ENCODE measurements at places on chromosomes 1 and 21. TPM values are rescaled to one million over a fixed set of nuclear protein-coding genes. Genes with fewer than 3 reads are reported as not detected.

DNA sequence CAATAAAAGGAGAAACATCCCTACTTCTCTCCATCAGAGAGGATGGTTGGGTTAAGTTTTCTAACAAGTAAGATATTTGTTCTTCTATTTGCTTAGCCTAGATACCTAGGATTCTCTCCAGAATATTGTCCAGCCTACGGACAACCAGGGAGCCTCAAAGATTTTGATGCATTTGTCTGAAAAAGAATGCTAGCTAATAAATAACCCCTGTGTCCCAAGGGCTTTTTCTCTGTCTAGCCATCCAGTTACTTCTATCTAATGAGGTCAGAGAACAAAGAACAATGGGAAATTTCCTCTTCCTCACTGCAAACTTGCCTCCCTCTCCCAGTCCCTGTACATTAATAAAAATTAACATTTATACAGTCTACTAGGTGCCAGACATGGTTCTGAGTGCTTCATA, 810 bp downstream of the RGS5 start:
- peak overlapping the region; percentile 69 for H3K4me3 ChIP-seq
- H3K27ac ChIP-seq = peak overlapping the region; percentile 89
- H3K4me1 ChIP-seq = peaks cover 67% of the 10 kb centered on the region
- no peaks in the 10 kb centered on the region for H3K27me3 ChIP-seq
- H3K36me3 ChIP-seq = no peaks in the 10 kb centered on the region
- DNase-seq = no peak

DNA sequence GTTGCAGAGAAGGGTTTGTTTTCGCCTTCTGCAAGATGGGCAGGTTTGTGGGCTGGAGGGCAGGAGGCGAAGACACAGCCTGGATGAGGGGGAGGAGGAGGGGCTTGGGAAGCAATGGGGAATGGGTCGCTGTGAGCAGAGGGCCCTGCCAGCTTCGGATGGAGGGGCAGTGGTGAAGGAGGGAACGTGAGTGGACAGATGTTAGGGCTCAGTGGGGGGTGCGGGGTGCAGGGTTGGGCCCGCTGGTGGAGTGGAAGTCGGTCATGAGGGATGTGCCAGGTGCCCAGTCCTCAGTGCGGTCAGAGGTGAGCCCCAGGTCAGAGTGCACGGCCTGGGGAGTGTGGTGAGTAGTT, 55.5 kb upstream of the ABCG1 start:
- peaks cover 1% of the 10 kb centered on the region for H3K27me3 ChIP-seq
- H3K36me3 ChIP-seq = no peaks in the 10 kb centered on the region
- no peak for DNase-seq
- no peak overlapping the region for H3K4me3 ChIP-seq

- no peaks in the 10 kb centered on the region for H3K27me3 ChIP-seq
- H3K4me3 ChIP-seq = no peak overlapping the region
- H3K27ac ChIP-seq = no peak overlapping the region
- DNase-seq = no peak
- peaks cover 11% of the 10 kb centered on the region for H3K36me3 ChIP-seq
Measured at GRCh38 chr1:17610085-17610484, 70.6 kb downstream of the ARHGEF10L start.

GRCh38 chr1:113975211-113975895, 3.9 kb upstream of the OLFML3 start:
- H3K27me3 ChIP-seq = no peaks in the 10 kb centered on the region
- H3K36me3 ChIP-seq = peaks cover 14% of the 10 kb centered on the region
- DNase-seq = no peak

- H3K4me3 ChIP-seq = no peak overlapping the region
- no peak for DNase-seq
- peaks cover 41% of the 10 kb centered on the region for H3K4me1 ChIP-seq
- H3K36me3 ChIP-seq = peaks cover 1% of the 10 kb centered on the region
Measured at GRCh38 chr21:45097827-45098387, 23.5 kb downstream of the ADARB1 start.

GRCh38 chr1:50497007-50497406, 73.8 kb upstream of the DMRTA2 start:
- DNase-seq = no peak
- peaks cover 17% of the 10 kb centered on the region for H3K36me3 ChIP-seq
- no peak overlapping the region for H3K4me3 ChIP-seq
- H3K27me3 ChIP-seq = no peaks in the 10 kb centered on the region

- no peak overlapping the region for H3K4me3 ChIP-seq
- H3K4me1 ChIP-seq = no peaks in the 10 kb centered on the region
- H3K27ac ChIP-seq = no peak overlapping the region
- H3K27me3 ChIP-seq = peaks cover 2% of the 10 kb centered on the region
- no peaks in the 10 kb centered on the region for H3K36me3 ChIP-seq
- no peak for DNase-seq
Measured at GRCh38 chr1:247535402-247535801, 838 bp downstream of the OR2C3 start.

DNA sequence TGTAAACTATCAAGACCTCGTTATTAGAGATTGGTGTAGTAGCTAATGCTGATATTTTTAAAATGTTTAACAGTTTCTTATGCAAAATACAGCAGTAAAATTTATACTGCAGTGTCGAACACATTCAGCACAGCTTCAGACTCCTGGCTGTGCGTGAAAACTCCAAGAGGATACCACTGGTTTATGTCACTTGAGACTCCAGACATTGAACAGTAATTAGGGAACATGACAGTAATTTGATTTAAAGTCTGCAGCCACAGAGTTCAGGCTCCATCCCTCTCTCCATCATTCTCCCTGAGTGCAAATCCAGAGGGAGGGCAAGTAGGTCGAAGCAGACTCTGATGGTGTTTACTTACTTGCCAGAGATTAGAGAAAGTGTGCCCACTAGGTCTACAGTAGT, 94.2 kb downstream of the AK5 start:
- H3K27me3 ChIP-seq = no peaks in the 10 kb centered on the region
- no peak overlapping the region for H3K27ac ChIP-seq
- no peak for DNase-seq
- no peak overlapping the region for H3K4me3 ChIP-seq
- H3K36me3 ChIP-seq = no peaks in the 10 kb centered on the region
- peaks cover 27% of the 10 kb centered on the region for H3K4me1 ChIP-seq

DNA sequence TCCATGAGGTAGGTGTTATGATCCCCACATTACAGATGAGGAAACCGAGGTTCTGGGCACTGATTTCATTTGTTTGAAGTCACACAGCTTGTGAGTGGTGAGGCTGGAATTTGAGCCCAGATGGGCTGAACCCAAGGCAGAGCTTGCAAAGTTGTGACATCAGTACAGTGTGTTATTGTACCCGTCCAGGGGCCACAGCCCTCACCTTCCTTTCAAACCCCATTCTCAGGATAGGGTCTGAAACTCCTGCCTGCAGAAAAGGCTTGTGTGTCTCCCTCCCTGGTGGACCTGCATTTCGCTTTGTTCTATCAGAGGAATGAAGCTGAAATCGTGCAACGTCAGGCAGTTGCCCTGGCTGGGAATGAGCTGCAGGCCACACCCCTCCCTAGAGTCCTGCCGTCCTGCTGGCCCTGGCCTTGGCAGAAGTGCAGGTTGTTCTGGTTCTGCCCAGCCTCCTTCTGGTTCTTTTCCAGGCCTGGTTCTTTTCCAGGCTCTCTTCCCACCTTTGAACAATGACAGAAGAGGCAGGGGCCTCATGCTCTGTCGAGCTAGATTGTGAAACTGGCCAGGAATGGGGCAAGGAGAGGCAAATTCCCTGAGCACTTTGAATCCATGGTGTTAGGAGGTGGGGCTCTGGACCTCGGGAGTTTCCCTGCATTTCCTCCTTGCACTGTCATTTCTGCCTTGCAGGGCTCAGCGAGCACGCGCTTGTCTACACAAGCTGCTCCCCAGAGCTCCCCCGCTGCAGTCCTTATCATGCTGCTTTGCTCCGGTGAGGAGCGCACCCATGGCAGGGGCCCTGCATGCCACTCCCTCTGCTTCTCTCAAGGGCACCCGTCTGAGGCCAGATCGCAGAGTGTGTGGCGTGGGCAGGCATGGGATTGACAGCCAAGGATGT, 8.2 kb upstream of the MYOM3 start:
- H3K4me1 ChIP-seq = peaks cover 38% of the 10 kb centered on the region
- no peak overlapping the region for H3K4me3 ChIP-seq
- DNase-seq = no peak
- no peaks in the 10 kb centered on the region for H3K27me3 ChIP-seq
- no peaks in the 10 kb centered on the region for H3K36me3 ChIP-seq

- no peak for DNase-seq
- peaks cover 2% of the 10 kb centered on the region for H3K4me1 ChIP-seq
- no peak overlapping the region for H3K27ac ChIP-seq
Measured at GRCh38 chr1:198072177-198072576, 84.6 kb upstream of the NEK7 start.

DNA sequence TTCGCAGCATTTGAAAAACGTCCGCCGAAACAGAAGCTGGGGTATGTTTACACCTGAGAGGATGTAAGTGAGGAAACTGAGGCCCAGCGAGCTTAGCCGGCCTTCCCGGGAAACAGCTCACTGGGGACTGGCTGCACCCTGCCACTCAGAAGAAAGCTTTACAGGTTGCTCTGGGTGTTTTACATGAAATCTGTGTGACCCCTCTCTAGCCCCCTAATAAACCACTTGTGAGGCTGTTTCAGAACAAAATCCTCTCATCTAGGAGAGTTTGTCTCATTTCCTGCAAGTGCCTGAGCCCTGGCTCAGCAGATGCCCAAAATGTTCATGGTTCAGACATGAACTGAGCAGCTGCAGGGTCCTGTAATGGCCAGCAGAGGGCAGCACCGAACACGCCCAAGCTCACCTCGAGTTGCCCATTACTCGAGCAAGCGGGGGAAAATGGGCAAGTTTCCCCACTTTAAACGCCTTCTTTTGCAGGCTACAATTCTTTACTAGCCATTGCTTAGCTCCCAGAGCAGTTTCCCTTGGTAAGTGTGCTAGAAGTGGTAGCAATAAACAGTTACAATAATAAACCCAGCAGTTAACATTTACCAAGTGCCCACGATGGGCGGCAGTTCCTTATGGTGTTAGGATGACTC, 76.4 kb downstream of the FHAD1 start:
- H3K4me3 ChIP-seq = no peak overlapping the region
- DNase-seq = no peak
- H3K4me1 ChIP-seq = peaks cover 16% of the 10 kb centered on the region
- peaks cover 6% of the 10 kb centered on the region for H3K36me3 ChIP-seq

GRCh38 chr1:101283443-101283842, 46.6 kb downstream of the S1PR1 start:
- H3K27ac ChIP-seq = no peak overlapping the region
- peaks cover 9% of the 10 kb centered on the region for H3K4me1 ChIP-seq
- H3K36me3 ChIP-seq = no peaks in the 10 kb centered on the region
- no peak overlapping the region for H3K4me3 ChIP-seq

DNA sequence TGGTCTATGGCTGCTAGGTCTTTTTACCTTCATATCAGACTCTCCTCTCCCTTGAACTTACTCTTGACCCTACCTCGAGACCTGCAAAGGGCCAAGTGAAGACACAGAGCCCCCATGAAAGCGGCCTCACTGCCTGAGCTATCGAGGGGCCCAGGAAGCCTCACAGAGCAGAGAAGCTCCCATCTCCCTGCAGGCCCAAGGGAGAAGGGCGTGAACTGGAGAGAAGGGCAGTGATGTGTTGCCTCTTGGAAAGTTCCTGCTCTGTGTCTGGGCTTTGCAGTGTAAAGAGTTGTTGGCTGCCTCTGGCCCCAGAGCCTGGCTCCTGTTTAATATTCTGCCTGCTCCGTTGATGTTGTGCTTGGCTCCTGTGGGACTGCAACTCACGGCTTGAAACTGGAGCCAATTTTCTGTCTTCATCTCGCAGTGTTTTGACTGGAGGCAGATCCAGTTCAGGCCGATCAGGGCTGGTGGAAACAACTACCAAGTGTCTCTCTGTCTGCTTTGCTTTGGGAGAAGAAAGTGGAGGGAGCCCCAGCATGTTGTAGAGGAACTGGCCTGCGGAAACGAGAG, 4.3 kb downstream of the SERTAD4 start:
- peak overlapping the region; percentile 72 for H3K4me3 ChIP-seq
- no peak for DNase-seq
- peaks cover 81% of the 10 kb centered on the region for H3K4me1 ChIP-seq
- peaks cover 7% of the 10 kb centered on the region for H3K36me3 ChIP-seq
- peak overlapping the region; percentile 96 for H3K27ac ChIP-seq

DNA sequence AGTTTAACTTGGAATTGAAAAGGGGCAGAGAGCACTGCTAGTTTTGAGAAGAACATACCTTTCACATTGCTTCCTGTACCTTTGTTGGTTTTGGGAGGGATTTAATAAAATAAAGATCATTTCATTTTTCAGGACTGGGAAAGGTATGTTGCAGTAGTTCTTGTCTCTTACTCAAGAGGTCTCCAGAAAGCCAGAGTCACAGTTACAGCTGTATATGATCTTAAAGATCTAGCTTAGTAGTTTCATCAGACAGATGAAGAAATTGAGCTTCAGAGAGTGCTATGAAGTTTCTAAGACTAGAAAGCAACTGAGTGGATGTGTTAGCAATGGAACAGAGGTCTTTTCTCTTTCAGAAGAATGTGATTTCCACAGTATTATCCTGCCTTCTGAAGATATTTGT, 1.0 kb downstream of the OR10K2 start:
- no peak overlapping the region for H3K4me3 ChIP-seq
- no peak for DNase-seq
- H3K4me1 ChIP-seq = no peaks in the 10 kb centered on the region
- H3K27ac ChIP-seq = no peak overlapping the region

GRCh38 chr1:164225011-164225410, 334.0 kb upstream of the PBX1 start:
- no peak for DNase-seq
- H3K4me1 ChIP-seq = no peaks in the 10 kb centered on the region
- no peak overlapping the region for H3K27ac ChIP-seq
- H3K4me3 ChIP-seq = no peak overlapping the region
- no peaks in the 10 kb centered on the region for H3K27me3 ChIP-seq

- H3K36me3 ChIP-seq = peaks cover 20% of the 10 kb centered on the region
- no peaks in the 10 kb centered on the region for H3K27me3 ChIP-seq
- DNase-seq = no peak
- H3K4me3 ChIP-seq = no peak overlapping the region
Measured at GRCh38 chr1:245614476-245614875, 459.7 kb downstream of the KIF26B start.

GRCh38 chr1:110466646-110467280, 15.8 kb downstream of the PROK1 start:
- peaks cover 5% of the 10 kb centered on the region for H3K4me1 ChIP-seq
- DNase-seq = no peak
- H3K4me3 ChIP-seq = no peak overlapping the region
- H3K36me3 ChIP-seq = no peaks in the 10 kb centered on the region
- peaks cover 12% of the 10 kb centered on the region for H3K27me3 ChIP-seq
- no peak overlapping the region for H3K27ac ChIP-seq

The SAMSN1 gene
- not detected for total RNA-seq

The CFHR1 gene
- total RNA-seq = not detected

The KPRP gene
- total RNA-seq = not detected

The MROH7 gene
- total RNA-seq = not detected

The GPR25 gene
- total RNA-seq = not detected

The TAL1 gene
- total RNA-seq = not detected

The PLEKHN1 gene
- total RNA-seq = 0.38 TPM

The AADACL3 gene
- total RNA-seq = not detected

The LRRC40 gene
- total RNA-seq = 15.0 TPM

The TACSTD2 gene
- 0.33 TPM for total RNA-seq

All from chondrocyte (in vitro differentiated cells).